ENCODE measurements at places on chromosomes 12 and 14.

DNA sequence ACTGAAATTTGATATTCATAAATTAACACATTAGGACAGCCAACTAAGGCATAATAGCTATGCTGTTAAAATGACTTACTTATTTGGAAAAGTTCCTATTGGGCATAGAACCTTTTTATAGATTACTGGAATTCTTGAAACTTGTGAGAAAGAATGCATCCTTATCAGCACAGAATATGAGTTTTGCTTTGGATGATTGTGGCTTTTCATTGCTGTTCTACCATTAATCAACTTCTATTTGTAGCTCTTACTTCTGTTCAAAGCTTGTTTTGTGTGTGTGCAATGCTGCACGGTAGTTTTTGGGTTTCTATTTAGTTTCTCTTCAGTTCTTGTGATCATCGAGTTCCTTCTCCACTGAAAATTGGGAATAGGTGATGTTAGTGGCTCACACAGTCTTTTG, 152.4 kb upstream of the PELI2 start:
- peaks cover 18% of the 10 kb centered on the region for H3K27me3 ChIP-seq
- H3K36me3 ChIP-seq = no peaks in the 10 kb centered on the region
- no peak overlapping the region for H3K27ac ChIP-seq
- no peak for DNase-seq

GRCh38 chr14:54048311-54048710, 91.7 kb upstream of the BMP4 start:
- H3K4me1 ChIP-seq = no peaks in the 10 kb centered on the region
- no peaks in the 10 kb centered on the region for H3K27me3 ChIP-seq
- no peak for DNase-seq
- H3K4me3 ChIP-seq = no peak overlapping the region
- H3K27ac ChIP-seq = no peak overlapping the region

DNA sequence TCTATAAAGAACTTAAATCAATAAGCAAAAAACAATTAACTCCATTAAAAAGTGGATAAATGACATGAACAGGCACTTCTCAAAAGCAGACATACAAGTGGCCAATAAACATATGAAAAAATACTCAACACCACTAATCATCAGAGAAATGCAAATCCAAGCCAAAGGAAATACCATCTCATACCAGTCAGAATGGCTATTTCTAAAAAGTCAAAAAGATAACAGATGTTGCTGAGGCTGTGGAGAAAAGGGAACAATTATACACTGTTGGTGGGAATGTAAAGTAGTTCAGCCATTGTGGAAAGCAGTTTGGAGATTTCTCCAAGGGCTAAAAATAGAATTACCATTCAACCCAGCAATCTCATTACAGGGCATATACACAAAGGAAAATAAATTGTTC, 234.5 kb upstream of the PLXNC1 start:
- H3K36me3 ChIP-seq = no peaks in the 10 kb centered on the region
- no peak for DNase-seq
- H3K4me3 ChIP-seq = no peak overlapping the region
- H3K4me1 ChIP-seq = no peaks in the 10 kb centered on the region
- H3K27me3 ChIP-seq = peaks cover 5% of the 10 kb centered on the region
- H3K27ac ChIP-seq = no peak overlapping the region

DNA sequence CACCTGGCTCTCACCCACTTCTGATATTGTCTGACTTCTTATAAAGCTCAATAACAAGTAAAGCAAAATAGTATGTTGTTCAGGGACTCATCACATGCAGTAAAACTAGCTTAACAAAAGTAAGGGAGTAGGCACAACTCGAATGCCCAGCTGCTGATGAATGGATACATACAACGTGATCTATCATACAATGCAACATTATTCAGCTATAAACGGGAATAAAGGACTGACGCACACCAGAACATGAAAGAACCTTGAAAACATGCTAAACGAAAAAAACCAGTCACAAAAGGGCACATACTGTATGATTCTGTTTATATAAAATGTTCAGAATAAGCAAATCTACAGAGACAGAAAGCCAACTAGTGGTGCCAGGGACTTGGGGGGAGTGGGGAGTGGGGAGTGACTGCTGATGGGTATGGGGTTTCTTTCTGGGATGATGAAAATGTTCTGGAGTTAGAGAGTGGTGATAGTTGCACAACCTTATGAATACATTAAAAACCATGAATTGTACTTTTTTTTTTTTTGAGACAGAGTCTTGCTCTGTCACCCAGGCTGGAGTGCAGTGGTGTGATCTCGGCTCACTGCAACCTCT, 11.1 kb downstream of the PLBD2 start:
- DNase-seq = no peak
- H3K36me3 ChIP-seq = no peaks in the 10 kb centered on the region
- no peak overlapping the region for H3K4me3 ChIP-seq
- H3K27me3 ChIP-seq = no peaks in the 10 kb centered on the region
- peaks cover 5% of the 10 kb centered on the region for H3K4me1 ChIP-seq

DNA sequence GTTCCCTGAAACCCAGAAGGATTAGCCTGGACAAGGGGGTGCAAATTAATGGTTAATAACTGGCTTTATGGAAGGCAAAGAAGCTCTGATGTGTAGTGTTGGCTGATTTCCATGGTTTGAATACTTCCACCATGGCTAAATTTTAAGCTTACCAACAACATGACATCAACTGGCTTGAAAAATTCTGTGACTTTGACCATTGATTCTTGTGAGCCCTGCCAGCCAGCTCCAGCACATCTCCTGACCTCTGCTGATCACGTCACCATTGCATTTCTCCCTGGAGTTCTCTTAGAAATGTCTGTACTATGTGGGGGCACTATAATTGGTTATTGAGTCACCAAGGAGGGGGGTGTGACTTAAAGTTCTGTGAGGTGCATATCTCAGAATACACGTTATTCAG, 171.2 kb downstream of the MYRFL start:
- H3K4me3 ChIP-seq = no peak overlapping the region
- no peak for DNase-seq
- H3K36me3 ChIP-seq = no peaks in the 10 kb centered on the region
- H3K27ac ChIP-seq = no peak overlapping the region
- no peaks in the 10 kb centered on the region for H3K27me3 ChIP-seq
- H3K4me1 ChIP-seq = no peaks in the 10 kb centered on the region

- no peaks in the 10 kb centered on the region for H3K27me3 ChIP-seq
- no peaks in the 10 kb centered on the region for H3K4me1 ChIP-seq
- no peak overlapping the region for H3K27ac ChIP-seq
- H3K4me3 ChIP-seq = no peak overlapping the region
- no peaks in the 10 kb centered on the region for H3K36me3 ChIP-seq
Measured at GRCh38 chr12:77151030-77151429, 85.7 kb upstream of the E2F7 start.

- no peak for DNase-seq
- peak overlapping the region; percentile 91 for H3K27ac ChIP-seq
- H3K4me3 ChIP-seq = peak overlapping the region; percentile 2
- no peaks in the 10 kb centered on the region for H3K27me3 ChIP-seq
Measured at GRCh38 chr14:99211410-99211809, 60.6 kb downstream of the BCL11B start.

DNA sequence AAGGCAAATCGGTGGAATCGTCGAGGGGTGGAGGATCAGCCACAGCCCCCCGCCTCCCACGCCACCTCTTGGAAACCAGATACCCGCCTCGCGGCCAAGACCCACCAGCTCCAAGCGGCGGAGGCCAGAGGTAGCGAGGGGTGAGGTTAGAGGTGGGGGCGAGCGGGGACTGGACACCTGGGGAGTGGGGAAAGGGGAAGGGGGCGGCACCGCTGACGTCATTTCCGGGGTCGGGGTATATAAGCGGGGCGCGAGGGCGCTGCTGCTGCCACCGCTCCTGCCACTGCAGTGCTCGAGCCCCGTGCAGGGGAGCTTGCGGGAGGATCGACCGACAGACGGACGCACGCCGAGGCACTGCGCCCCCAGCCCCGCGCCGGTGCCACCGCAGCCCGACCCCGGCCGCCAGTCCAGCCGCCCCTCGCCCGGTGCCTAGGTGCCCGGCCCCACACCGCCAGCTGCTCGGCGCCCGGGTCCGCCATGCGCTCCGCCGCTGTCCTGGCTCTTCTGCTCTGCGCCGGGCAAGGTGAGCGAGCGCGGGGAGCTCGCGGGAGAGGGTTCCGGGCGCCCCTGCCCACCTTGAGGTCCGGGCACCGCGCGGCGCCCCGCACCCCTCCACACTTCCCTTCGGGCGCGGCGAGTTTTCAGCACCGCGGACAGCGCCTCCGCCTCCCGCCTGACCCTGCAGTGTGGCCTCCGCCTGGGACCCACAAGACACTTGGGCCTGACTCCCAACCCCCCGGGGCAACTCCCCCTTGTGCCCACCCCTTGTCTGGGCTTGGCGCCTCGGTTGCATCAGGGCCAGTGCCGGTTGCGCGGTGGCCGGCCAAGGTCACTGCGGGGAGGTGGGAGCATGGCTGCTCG, at the start of gene CHGA:
Gene CHGA (plus strand): TSS at position 268 of the 861 bp plus-strand sequence. CDS start 210 bp downstream, at position 478.
- H3K27ac ChIP-seq = no peak within 1 kb of the TSS
- no peaks in the 10 kb centered on the region for H3K36me3 ChIP-seq
- peak; percentile 74 for DNase-seq
- peaks cover 20% of the 10 kb centered on the region for H3K27me3 ChIP-seq
- H3K4me3 ChIP-seq = no peak within 1 kb of the TSS

DNA sequence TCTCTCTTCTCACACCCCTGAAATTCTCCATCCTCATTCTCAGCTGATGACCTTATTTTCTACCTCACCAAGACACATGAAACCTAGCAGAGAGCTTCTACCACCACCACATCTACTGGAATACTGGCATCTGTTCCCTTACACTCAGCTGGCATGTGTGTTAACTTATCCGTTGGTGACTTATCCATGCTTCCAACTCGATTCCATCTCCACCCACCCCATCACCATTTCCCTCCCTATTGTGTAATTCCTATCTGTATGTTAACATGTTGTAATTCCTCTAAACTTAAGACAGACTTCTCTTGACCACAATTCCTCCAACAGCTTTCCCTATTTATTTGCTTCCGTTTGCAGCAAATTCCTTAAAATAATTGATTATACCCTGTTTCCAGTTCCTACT, 15.4 kb downstream of the C1S start:
- no peaks in the 10 kb centered on the region for H3K36me3 ChIP-seq
- H3K4me1 ChIP-seq = peaks cover 6% of the 10 kb centered on the region
- no peak overlapping the region for H3K4me3 ChIP-seq
- no peak overlapping the region for H3K27ac ChIP-seq
- H3K27me3 ChIP-seq = peaks cover 30% of the 10 kb centered on the region
- DNase-seq = no peak

DNA sequence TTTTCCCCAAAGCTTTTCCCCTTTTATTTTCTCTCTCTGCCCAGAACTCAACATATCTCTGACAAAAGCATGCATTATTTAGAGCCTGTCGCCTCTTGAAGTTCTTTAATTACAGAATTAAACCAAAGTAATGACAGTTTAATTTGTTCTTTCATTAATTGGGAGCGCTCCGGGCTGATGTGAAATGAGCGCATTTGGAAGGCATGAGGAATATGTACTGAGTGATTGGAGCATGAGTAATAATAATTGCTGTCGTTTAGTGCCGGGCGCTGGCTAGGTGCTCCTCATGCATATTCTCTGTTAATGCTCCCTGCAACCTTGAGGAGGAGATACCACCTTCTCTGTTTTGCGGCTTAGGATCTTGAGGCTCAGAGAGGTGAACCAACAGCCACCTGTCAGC, 120.5 kb downstream of the SLC25A47 start:
- H3K27me3 ChIP-seq = no peaks in the 10 kb centered on the region
- H3K4me3 ChIP-seq = no peak overlapping the region
- no peaks in the 10 kb centered on the region for H3K36me3 ChIP-seq

DNA sequence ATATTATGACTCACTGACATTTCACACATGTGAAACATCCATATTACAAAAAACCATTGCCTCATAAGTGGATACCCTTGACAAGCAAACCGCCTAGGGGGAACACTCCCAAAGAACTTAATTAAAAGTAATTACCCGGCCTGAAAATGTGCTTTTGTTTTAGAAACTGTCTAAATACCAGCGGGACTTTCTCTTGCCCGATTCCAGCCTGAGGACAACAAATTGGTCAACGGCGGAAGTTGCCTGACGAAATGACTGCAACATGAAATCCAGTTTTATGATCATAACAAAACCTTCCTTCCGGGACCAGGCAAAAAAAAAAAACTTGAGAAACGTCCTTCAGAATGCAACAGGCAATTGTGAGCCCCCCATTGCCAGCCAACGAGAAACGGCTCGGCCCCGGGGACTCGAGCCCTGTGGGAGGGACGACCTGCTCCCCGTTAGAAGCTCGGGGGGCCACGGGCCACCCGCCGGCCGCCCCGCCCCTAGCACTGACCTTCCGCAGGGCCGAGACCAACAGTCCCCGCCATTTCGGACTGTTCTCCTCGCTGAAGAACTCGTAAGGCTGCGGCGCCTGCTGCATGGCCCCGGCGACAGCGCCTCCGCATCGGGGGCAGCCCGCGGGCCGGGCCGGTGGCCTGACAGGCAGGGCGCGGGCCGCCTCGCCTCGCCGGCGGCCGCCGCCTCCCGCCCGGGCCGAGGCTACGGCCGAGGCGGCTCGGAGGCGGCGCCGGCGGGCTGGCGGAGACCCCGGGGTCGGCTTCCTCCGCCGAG, 490 bp downstream of the SOS2 start:
- peak; percentile 62 for DNase-seq
- peak overlapping the region; percentile 86 for H3K4me3 ChIP-seq
- H3K4me1 ChIP-seq = peaks cover 39% of the 10 kb centered on the region

DNA sequence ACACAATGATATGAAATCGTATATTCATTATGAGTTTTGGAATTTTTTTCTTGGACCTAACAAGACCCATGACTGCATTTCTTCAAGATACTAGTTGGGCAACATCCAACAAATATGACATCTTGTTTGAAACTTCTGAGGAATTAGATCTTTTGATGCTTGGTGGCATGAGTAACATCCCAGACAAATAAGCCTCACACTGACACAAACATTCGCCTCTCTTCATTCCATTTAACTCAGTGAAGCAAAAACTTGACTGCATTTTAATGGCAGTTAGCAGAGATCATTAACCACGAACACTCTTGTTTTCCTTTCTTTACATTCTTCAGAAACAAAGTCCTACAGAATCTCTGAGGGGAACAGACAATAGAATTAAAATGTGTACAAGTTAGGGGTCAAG, 758.3 kb downstream of the C12orf50 start:
- no peak overlapping the region for H3K27ac ChIP-seq
- H3K36me3 ChIP-seq = no peaks in the 10 kb centered on the region
- DNase-seq = no peak
- no peaks in the 10 kb centered on the region for H3K27me3 ChIP-seq
- H3K4me3 ChIP-seq = no peak overlapping the region

DNA sequence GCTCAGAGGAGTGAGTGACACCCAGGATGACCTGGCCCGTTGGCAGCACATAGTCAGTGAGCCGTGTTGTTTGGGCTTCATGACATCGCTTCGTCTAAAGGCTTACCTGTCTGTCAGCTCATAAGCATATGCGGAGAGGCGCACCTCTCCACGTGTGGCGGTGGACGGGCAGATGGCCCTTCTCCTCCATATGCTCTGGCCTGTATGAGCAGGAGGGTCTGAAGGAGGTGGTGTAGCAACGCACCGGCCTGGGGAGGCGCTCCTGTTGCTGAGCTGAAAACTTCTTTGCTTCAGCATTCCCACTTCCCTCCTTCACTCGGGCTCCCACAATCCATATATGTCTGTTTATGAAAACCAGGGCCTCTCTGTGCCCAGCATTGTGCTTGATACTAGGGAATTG, 186.1 kb downstream of the TSPAN9 start:
- H3K4me1 ChIP-seq = no peaks in the 10 kb centered on the region
- H3K36me3 ChIP-seq = no peaks in the 10 kb centered on the region
- H3K27ac ChIP-seq = no peak overlapping the region
- H3K4me3 ChIP-seq = no peak overlapping the region
- no peaks in the 10 kb centered on the region for H3K27me3 ChIP-seq

GRCh38 chr14:58638231-58639197, 752 bp downstream of the DACT1 start:
- peak overlapping the region; percentile 67 for H3K4me3 ChIP-seq
- peaks cover 54% of the 10 kb centered on the region for H3K27me3 ChIP-seq
- no peaks in the 10 kb centered on the region for H3K36me3 ChIP-seq
- H3K27ac ChIP-seq = no peak overlapping the region
- peaks cover 24% of the 10 kb centered on the region for H3K4me1 ChIP-seq
